ENCODE measurements at places on chromosomes 6 and 20.

GRCh38 chr20:37567331-37567665, 39.6 kb upstream of the BLCAP start:
- no peak for DNase-seq

DNA sequence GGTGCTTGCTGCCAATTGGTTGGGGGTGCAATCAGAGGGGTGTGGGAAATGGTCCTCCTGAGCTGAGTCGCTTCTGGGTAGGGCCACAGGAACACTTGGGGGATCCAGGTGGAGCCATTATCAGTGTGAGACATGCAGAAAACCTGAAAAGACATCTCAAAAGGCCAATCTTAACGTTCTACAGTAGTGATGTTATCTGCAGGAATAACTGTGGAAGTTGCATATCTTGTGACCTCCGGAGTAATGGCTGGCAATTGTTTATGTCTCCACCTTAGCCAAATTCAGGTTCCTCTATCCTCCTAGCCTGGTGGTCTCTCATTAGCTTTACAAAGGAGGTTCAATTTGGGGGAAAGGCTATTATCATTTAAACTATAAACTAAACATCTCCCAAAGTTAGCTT, 114.8 kb upstream of the SNX9 start:
- no peak for DNase-seq

DNA sequence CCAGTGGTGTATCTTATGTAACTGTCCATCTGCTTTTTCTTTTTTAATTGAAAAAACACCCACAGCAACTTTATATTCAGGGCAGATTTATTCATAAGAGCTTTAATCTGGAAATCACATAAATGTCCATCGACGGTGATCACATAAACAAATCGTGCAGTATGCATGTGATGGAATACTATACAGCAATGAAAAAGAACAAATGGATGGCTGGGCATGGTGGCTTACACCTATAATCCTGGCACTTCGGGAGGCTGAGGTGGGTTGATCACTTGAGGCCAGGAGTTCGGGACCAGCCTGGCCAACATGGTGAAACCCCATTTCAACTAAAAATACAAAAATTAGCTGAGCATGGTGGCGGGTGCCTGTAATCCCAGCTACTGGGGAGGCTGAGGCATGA, 39.1 kb downstream of the VSTM2L start:
- no peak for DNase-seq

GRCh38 chr20:58841539-58842264, 9.0 kb downstream of the GNAS-AS1 start:
- no peak for DNase-seq

DNA sequence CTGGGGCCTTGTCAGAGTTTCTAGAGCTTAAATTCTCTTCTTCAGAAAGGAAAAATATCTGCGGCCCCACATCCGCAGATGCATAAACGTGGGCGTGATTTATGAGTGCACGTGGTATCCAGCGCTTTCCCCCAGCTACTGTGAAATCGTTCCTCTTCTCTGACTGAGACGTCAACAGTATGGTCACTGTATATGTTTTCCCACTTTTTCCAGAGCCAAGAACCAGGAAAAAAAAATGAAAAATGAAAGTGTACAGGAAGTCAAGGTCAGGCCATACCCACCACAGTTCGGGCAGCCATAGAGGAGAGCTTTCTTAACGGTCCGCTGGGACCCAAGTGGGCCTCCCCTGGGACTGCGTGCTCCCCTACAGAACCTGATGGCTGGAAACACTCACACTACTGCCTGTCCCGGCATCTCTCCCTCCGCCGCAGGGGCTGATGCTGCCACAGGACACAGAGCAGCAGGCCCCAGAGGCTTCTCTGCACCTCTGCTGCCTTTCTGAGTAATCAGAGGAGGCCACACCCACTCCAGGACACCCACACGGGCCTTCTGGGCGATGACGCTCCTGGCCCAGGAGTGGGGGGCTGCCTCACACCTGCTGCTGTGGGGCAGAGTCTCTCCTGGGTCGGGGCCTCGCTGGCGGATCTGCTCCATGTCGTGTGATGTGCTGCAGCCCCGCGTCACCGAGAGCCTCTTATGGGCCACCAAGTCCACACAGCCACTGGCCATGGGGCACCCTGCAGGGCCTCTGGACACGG, 16.4 kb upstream of the STX16 start:
- DNase-seq = no peak

GRCh38 chr6:5670381-5670780, 336.3 kb downstream of the NRN1 start:
- no peak for DNase-seq

DNA sequence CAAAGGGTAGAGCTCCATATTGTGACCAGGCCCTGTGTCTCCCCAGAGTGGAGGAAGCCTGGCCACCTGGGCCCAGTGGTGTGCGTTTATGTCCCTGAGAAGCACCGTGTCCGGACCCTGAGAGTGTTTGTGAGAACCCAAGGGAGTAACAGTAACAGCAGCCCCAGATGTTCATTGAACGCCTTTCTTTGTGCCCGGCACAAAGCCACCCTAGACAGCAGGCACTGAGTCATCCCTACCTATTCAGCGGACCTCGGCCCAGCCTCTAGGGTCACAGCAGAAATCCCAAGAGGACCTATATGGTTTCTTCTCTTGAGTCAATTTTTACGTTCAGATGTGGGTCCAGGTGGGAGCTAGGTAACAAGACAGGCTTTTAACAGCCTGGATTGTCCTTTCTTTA, 24.5 kb downstream of the BCAS4 start:
- no peak for DNase-seq

GRCh38 chr20:34001378-34001777, 7.7 kb downstream of the RALY start:
- DNase-seq = no peak

GRCh38 chr20:62316331-62317166, 13.8 kb downstream of the ADRM1 start:
- DNase-seq = no peak

DNA sequence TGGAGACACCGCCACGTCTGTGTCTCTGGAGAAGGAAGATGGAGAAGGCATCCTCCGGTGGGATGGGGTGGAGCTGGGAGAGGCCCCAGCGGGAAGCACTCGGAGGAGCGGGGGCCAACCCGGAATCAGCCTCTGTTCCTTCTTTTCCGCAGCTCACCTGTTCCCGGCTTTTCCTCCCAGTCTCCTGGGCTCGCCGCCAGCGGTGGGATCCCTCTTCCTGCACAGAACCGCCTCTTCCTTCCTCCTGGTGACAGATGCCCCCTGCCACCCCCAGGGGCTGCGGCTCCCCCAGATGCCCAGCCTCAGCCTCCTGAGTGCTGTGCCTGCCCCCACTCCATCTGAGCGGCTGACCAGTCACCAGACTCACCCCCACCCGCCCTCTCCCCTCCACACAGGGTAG, 23.3 kb downstream of the RAMACL start:
- no peak for DNase-seq

GRCh38 chr20:49824206-49824605, 11.6 kb downstream of the SLC9A8 start:
- DNase-seq = no peak

DNA sequence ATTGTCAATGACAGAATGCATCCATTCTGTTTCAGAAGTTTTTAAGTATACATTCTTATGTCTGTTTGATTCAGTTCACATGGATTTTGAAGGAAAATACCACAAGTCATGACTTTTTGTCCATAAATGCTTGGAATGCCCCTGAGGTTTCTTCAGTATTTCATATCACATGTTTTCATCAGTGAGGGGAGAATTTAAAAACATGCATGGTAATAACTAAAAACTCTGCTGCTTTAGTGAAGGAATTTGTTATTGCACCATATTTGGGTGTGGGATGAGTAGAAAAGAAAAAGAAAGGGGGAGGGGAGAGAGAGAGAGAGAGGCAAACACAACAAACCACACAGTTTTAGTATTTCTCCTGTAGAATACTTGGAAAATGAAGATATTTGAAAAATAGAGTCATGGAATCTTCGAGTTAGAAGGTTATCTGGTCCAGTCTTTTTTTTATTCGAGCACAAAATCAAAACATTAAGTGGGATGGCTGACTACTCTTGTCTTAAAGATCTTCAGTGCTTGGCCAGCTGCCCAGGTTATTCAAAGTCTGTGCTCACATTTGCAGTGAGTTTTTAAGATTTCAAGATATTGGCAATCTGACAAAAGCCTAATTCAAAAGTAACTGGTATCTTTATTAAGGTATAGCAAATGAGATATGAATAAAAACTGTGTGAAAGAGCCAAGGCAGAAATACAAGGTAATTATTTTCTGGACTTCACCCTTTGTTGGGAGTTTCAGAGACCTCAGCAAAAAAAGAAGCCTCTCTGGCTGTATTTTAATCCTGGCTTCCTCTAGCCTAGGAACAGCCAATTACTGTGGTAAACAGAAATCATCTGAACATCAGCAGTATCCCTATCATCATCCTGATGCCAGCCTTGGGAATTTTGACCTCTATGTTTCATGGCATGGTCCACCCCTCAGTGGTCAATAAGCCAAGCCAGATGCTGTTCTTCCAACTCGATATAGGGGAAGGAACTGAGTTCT, 687.9 kb upstream of the CITED2 start:
- no peak for DNase-seq

- DNase-seq = no peak
Observed at GRCh38 chr20:58650181-58650775, 805 bp upstream of the STX16 start.

DNA sequence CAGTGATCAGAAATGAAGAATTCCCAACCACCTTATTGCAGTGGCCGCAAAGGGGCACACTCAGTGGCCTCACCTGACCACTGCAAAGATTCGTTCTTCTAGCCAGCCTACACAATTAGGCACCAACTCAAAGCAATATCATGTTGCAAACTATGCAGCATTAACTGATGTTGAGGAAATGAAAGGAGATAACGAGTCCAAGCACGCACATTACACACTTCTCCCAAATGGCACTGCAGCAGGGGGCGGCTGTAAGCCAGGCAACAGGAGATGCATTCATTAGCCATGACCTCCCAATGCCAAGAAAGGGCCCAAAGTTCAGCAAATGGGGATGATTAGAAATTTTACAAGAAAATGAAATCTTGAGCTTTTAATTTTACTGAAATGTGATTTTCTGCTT, 39.3 kb downstream of the ATXN1 start:
- DNase-seq = no peak

GRCh38 chr6:70423189-70424134, 10.2 kb downstream of the FAM135A start:
- DNase-seq = no peak
